Activated T-helper 2 cell treated with anti-CD3 and anti-CD28 coated beads, Interferon-gamma antibody, Interleukin-2, Interleukin-4, amounts not matched to agents 10 μg/mL and 5 μg/mL and 100 μg/mL, durations not matched to agents 14 hours and 24 hours and 36 hours (primary cell): ENCODE measurements at places on chromosomes 4 and X. TPM values are rescaled to one million over a fixed set of nuclear protein-coding genes. Genes with fewer than 3 reads are reported as not detected.

- no peak overlapping the region for H3K4me3 ChIP-seq
- no peaks in the 10 kb centered on the region for H3K4me1 ChIP-seq
- H3K27ac ChIP-seq, result no peak overlapping the region
- no peaks in the 10 kb centered on the region for H3K27me3 ChIP-seq
- no peak for DNase-seq
- no peaks in the 10 kb centered on the region for H3K36me3 ChIP-seq
These were observed 51.5 kb upstream of the ARHGAP24 start for GRCh38 chr4:85423431-85423830.

GRCh38 chr4:147923854-147924253 lies 192.0 kb downstream of the ARHGAP10 start:
- H3K36me3 ChIP-seq, result no peaks in the 10 kb centered on the region
- no peak overlapping the region for H3K4me3 ChIP-seq
- no peak overlapping the region for H3K27ac ChIP-seq
- H3K27me3 ChIP-seq, result no peaks in the 10 kb centered on the region
- peaks cover 5% of the 10 kb centered on the region for H3K4me1 ChIP-seq
- no peak for DNase-seq

The OFD1 gene
- total RNA-seq, result 21.0 and 23.4 TPM in 2 replicates

GRCh38 chrX:19569121-19569805 lies 54.0 kb upstream of the MAP3K15 start:
- H3K36me3 ChIP-seq, result peaks cover 46% of the 10 kb centered on the region
- no peaks in the 10 kb centered on the region for H3K27me3 ChIP-seq
- H3K4me1 ChIP-seq, result peaks cover 34% of the 10 kb centered on the region
- no peak overlapping the region for H3K4me3 ChIP-seq
- no peak for DNase-seq

DNA sequence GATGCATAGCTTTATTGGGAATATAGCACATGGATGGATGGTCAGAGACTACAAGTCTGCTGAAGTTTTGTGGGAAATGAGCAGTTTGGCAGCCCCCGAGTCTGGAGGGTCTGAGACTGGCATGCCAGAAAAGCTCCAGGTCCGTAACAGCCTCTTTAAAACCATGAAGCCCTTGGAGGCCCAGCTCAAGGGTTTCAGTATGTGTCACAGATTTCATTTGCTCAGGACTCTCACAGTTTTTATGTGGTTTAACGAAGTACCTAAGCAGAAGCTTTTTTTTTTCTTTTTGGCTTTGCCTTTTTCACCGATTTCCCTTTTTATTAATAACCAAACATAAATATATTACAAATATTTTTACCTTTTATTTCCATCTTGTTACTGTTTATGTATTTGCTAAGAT lies 30.6 kb upstream of the TMEM184C start:
- DNase-seq, result no peak
- peaks cover 14% of the 10 kb centered on the region for H3K27me3 ChIP-seq
- no peak overlapping the region for H3K4me3 ChIP-seq
- no peak overlapping the region for H3K27ac ChIP-seq
- H3K36me3 ChIP-seq, result no peaks in the 10 kb centered on the region

The PDE5A gene
- 0.25 and 0.32 TPM in 2 replicates for total RNA-seq

The TRPC3 gene
- 0.64 and 0.67 TPM in 2 replicates for total RNA-seq

The SUPT20HL1 gene
- not detected in 2 replicates for total RNA-seq

DNA sequence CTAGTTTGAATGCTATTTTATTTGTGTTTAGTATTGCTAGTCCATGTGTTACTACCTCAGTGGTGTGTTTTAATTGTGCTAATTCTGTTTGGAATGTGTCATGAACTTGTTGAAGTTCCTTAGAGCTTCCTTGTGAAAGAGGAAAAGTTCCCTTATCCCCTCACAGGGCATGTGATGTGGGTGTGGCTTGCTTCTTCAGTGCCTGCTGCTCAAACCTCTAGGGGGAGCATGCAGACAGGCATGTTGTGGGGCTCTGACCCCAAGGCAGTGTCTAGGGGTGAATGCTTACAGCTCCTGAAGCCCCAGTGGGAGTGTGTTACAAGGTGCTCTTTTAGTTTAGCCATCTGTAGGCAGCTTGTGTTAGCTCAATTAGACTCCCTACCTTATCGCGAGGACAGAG lies 86.5 kb downstream of the MAGED4 start:
- H3K36me3 ChIP-seq, result no peaks in the 10 kb centered on the region
- DNase-seq, result no peak
- no peak overlapping the region for H3K27ac ChIP-seq
- no peaks in the 10 kb centered on the region for H3K4me1 ChIP-seq
- H3K27me3 ChIP-seq, result no peaks in the 10 kb centered on the region
- no peak overlapping the region for H3K4me3 ChIP-seq

DNA sequence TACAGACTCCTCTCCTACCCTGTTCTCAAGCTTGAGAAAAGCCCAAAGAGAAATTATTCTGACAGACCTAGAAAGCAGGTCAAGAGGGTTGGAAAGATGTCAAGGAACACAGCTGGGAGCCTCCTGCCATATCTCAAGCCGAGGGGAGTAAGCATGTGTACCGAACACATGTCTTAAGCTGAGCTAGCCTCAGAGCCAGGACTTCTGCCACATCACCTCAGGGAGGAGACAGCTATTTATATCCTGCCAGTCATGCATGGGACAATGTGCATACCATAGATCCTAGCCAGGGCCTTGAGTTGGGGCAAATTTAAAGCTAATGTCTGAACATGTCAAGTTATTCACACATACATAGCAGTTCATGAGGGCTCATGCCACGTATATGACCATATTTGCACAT lies 11.8 kb downstream of the TMEM31 start:
- H3K4me3 ChIP-seq, result no peak overlapping the region
- H3K4me1 ChIP-seq, result no peaks in the 10 kb centered on the region
- H3K36me3 ChIP-seq, result no peaks in the 10 kb centered on the region
- H3K27me3 ChIP-seq, result peaks cover 2% of the 10 kb centered on the region

DNA sequence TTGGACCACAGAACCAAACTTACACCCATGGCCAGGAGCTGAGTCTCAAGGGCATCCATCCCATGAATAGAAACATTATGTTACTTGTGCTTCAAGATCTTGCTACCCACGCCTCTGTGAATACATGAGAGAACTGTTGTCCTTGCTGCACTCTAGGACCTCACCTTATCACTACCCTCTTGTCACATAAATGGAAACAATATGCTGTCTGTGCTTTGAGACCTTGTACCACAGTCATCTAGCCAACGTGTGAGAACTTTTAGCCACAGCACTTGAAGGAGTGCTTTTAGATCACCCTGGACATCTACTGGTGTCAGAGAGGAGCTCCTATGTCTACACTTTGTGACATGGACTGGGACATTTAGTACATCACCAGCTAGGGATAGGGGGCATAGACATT lies 30.7 kb upstream of the HUWE1 start:
- DNase-seq, result no peak
- H3K27ac ChIP-seq, result peak overlapping the region; percentile 99
- no peaks in the 10 kb centered on the region for H3K27me3 ChIP-seq
- H3K36me3 ChIP-seq, result peaks cover 19% of the 10 kb centered on the region
- H3K4me3 ChIP-seq, result peak overlapping the region; percentile 86

DNA sequence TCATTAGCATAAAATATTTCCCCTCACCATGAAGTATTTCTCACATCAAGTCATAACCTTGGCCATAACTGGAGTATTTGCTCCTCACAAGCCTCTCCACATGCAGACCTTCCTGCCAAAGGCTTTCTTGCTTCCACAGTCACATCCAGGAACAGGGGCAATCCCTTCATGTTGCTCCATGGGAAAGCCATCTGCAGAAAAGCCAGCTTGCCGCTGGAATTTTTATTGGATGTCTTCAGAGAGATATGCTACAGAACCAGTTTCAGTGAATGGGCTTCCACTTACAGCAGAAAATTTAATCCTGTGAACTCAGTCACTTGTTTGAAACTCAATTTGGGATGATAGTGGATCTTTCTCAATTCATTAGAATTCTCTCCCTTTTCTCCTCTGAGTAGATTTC lies 3.2 kb upstream of the CDKN2AIP start:
- no peak overlapping the region for H3K27ac ChIP-seq
- peaks cover 6% of the 10 kb centered on the region for H3K27me3 ChIP-seq
- no peak overlapping the region for H3K4me3 ChIP-seq
- no peak for DNase-seq
- H3K36me3 ChIP-seq, result peaks cover 16% of the 10 kb centered on the region

DNA sequence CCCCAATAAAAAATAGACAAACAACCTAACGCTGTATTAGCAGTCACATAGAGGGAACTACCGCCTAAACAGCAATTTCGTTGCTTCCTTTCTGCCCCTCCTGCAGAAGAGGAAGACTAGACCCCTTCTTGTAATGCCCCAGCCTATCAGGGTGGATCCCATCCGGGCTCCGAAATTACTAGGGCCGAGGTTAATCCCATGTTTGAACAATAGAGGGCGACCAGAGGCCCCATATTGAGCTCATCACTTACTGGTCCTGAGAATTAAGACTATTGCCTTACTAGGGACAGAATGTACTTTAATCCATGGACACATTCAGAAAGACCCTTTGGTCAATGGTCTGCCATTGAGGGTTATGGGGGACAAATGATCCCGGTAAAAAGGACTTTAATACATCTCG lies 11.8 kb upstream of the ZNF630 start:
- DNase-seq, result peak; percentile 19
- no peaks in the 10 kb centered on the region for H3K36me3 ChIP-seq
- H3K4me1 ChIP-seq, result peaks cover 1% of the 10 kb centered on the region
- no peak overlapping the region for H3K27ac ChIP-seq
- H3K27me3 ChIP-seq, result no peaks in the 10 kb centered on the region
- no peak overlapping the region for H3K4me3 ChIP-seq

DNA sequence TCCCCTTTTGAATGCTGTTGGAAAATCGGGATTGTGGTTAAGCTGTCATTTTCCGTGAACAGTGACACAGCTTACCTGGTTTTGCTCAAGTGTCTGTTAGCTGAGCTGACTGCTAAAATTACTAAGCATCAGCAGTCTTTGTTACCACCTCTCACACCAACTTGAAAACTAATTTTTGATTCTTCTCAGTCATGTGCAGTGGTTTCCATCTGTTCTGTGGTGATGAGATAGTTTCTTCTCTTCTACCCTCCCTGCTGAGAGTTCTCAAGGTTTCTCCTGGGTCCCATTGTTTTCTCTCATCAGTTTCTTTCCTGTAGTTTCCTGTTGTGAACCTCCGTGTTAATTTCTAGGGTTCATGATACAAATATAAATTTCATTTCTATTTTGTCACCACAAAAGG lies 225.6 kb downstream of the ARHGAP10 start:
- H3K27ac ChIP-seq, result no peak overlapping the region
- no peak overlapping the region for H3K4me3 ChIP-seq

DNA sequence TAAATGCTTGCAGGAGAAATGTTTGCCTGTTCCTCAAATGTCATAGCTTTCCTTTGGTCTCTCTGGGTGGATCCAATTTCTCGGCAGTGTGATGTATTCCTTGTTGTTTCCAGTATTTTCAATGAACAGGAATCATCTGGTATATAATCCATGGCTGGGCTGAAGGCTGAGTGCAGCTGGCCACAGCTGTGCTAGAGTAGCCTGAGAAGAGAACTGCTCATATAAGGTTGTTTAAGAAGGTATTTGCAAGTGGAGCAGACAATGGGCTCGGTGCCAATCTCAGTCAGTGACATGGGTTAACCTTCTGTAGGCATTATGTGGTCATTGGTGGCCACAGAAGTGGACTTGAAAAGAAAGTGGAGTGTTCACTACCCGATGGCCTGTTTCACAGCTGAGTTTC lies 390.3 kb downstream of the SPRY1 start:
- no peaks in the 10 kb centered on the region for H3K36me3 ChIP-seq
- H3K27ac ChIP-seq, result no peak overlapping the region
- H3K27me3 ChIP-seq, result no peaks in the 10 kb centered on the region
- no peaks in the 10 kb centered on the region for H3K4me1 ChIP-seq
- H3K4me3 ChIP-seq, result no peak overlapping the region
- no peak for DNase-seq

DNA sequence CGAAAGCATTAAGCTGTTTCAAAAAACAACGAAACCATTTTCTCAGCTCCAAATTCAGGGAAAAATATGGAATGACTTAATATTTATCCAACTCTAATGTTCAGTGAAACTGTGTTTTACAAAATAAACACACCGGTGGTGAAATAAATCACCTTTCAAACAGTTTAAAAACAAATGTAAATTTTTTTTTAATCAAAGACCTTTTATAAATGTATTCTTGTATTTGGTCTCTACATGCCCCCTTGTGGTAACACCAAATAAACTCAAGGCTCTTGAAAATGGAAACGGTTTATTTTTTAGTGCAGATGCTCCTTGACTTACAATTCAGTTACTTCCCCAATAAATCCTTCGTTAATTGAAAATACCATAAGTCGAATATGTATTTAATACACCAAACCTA lies 45.8 kb upstream of the ITM2A start:
- no peaks in the 10 kb centered on the region for H3K27me3 ChIP-seq
- H3K4me3 ChIP-seq, result peak overlapping the region; percentile 69
- no peak for DNase-seq

- H3K4me1 ChIP-seq, result peaks cover 17% of the 10 kb centered on the region
- DNase-seq, result no peak
- H3K27me3 ChIP-seq, result no peaks in the 10 kb centered on the region
- H3K4me3 ChIP-seq, result peak overlapping the region; percentile 99
These were observed 1.8 kb downstream of the RBM3 start for GRCh38 chrX:48576108-48576507.

- no peak overlapping the region for H3K4me3 ChIP-seq
- no peaks in the 10 kb centered on the region for H3K4me1 ChIP-seq
- DNase-seq, result no peak
- no peak overlapping the region for H3K27ac ChIP-seq
These were observed 236.4 kb upstream of the HHIP start for GRCh38 chr4:144409525-144409924.

- no peak for DNase-seq
- no peaks in the 10 kb centered on the region for H3K27me3 ChIP-seq
- no peak overlapping the region for H3K4me3 ChIP-seq
- H3K27ac ChIP-seq, result no peak overlapping the region
- no peaks in the 10 kb centered on the region for H3K4me1 ChIP-seq
These were observed 453.9 kb upstream of the ZFP42 start for GRCh38 chr4:187541666-187542065.

- peaks cover 6% of the 10 kb centered on the region for H3K4me1 ChIP-seq
- H3K27me3 ChIP-seq, result no peaks in the 10 kb centered on the region
- H3K4me3 ChIP-seq, result peak overlapping the region; percentile 55
- no peak for DNase-seq
- H3K27ac ChIP-seq, result peak overlapping the region; percentile 63
These were observed 2.8 kb downstream of the RENBP start for GRCh38 chrX:153941336-153942252.

GRCh38 chr4:149719806-149720205 lies 95.8 kb downstream of the IQCM start:
- H3K4me1 ChIP-seq, result no peaks in the 10 kb centered on the region
- H3K4me3 ChIP-seq, result no peak overlapping the region
- no peak overlapping the region for H3K27ac ChIP-seq
- no peak for DNase-seq

GRCh38 chr4:4323705-4324534 lies 33.9 kb downstream of the ZBTB49 start:
- H3K4me1 ChIP-seq, result no peaks in the 10 kb centered on the region
- peaks cover 12% of the 10 kb centered on the region for H3K36me3 ChIP-seq
- DNase-seq, result no peak

DNA sequence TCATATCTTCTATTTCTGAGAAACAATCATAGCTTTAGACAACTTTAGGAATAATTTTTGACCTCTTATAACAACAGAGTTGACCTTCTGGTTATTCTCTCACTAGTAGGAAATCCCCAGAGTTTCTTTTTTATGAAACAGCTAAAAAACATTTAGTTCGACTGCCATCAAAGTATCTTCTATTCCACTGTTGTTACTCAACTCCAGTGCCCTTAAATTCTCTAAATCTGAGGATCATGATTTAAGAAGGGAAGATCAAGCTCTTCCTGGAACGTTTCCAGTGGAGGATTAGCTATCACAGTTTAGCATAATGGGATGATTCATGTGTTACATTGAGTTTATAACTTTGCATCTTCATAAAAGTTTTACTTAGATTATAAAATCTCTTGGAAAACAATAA lies 134.9 kb upstream of the VEGFC start:
- no peak overlapping the region for H3K27ac ChIP-seq
- no peak overlapping the region for H3K4me3 ChIP-seq
- H3K27me3 ChIP-seq, result no peaks in the 10 kb centered on the region
- H3K4me1 ChIP-seq, result no peaks in the 10 kb centered on the region
- no peak for DNase-seq
